Activated CD4-positive, alpha-beta T cell treated with anti-CD3 and anti-CD28 coated beads, Interleukin-2, amount 10 ng/mL, durations not matched to agents 24 days and 14 days (primary cell): ENCODE measurements at places on chromosomes 7 and 10. TPM values are rescaled to one million over a fixed set of nuclear protein-coding genes. Genes with fewer than 3 reads are reported as not detected.

The SYNPO2L gene
- total RNA-seq: 0.05 TPM in 1 of 2 replicates, not detected in the other

- no peak for DNase-seq
These were observed 253.8 kb downstream of the CREB5 start for GRCh38 chr7:28666154-28666553.

GRCh38 chr7:24781106-24781505 lies 23.8 kb upstream of the GSDME start:
- DNase-seq: no peak

GRCh38 chr10:13420532-13421307 lies 72.6 kb upstream of the SEPHS1 start:
- DNase-seq: no peak
